EL (cell line): ENCODE measurements at places on chromosomes 16 and 17.
A peak's percentile ranks its signal among the peaks of the same experiment; 100 is the strongest.

DNA sequence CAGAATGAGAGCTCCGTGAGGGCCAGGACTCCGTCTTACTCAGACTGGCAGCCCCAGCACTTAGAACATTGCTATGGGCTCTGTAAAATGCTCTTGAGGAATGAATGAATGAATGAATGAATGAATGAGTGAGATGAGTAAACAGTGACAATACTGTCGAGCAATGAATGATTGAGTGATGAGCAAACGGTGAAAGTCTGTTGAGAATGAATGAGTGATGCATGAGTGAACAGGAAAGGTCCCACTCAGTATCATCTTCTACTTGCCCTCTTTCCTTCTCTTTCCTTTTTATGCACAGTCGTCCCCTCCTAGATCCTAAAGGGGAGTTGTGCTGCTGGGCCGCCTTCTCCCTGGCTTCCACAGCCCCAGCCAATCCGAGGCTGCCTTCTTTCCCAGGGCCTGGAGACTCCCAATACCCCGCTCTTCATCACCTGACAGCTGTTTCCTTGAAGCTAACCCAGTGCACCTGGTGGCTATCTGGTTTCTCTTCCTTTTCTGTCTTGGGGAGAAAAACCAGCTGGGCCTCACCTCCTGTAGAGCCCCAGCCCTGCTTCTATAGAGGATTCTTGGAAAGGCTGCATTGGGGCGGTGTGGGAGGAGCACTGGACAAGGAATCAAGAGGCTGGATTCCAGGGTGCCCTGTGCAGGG lies 32.7 kb upstream of the CACNG1 start:
- no peak for DNase-seq

GRCh38 chr17:47703191-47703591 lies 9.2 kb downstream of the TBKBP1 start:
- DNase-seq: no peak

GRCh38 chr16:2720064-2720457 lies at the start of gene PRSS27:
PRSS27 (minus strand) TSS chr16:2720224; CDS start chr16:2720160, 64 bp downstream.
- no peak for DNase-seq

DNA sequence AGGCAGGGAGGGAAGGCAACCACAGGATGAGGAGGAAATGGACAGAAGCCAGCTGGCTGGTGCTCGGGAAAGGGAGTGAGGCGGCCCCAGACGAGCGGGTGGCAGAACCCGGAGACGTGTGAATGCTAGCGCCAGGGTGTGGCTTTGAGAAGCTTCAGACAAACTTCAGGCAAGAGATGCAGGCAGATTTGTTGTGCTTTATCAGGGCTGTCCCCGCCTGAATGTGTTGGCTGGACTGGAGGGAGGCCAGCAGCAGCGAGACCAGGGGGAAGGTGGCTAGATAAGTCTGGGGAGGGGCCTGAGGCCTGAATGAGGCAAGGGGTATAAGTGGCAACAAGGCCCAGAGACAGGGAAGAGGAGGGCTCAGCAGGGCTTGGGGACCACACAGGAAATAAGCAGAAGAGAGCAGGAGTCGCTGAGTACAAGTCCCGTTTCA lies 22.0 kb downstream of the CAMKK1 start:
- no peak for DNase-seq

DNA sequence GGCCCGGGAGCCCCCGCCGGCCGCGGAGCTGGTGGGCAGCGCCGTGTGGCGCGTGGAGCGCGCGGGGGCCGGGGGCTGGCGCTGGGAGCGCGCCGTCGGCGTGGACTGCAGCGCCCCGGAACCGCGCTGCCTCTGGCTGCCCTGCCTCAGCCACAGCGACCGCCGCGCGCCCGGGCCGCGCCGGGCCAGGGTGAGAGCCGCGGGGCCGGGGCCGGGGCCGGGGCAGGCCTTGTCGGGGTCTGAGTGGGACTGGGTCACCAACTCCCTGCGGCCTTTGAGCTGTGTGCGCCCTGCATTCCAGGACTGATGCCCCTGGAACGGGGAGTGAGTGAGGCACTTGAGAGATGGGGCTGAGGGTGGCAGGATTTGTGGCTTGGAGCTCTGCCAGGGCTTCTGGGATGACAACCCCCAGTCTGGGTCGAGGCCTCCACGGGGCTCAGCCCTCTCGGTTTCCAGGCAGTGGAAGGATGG lies 25.7 kb downstream of the ARHGAP23 start:
- peak; percentile 73 for DNase-seq

GRCh38 chr17:59807892-59808509 lies 84.7 kb downstream of the TUBD1 start:
- no peak for DNase-seq

DNA sequence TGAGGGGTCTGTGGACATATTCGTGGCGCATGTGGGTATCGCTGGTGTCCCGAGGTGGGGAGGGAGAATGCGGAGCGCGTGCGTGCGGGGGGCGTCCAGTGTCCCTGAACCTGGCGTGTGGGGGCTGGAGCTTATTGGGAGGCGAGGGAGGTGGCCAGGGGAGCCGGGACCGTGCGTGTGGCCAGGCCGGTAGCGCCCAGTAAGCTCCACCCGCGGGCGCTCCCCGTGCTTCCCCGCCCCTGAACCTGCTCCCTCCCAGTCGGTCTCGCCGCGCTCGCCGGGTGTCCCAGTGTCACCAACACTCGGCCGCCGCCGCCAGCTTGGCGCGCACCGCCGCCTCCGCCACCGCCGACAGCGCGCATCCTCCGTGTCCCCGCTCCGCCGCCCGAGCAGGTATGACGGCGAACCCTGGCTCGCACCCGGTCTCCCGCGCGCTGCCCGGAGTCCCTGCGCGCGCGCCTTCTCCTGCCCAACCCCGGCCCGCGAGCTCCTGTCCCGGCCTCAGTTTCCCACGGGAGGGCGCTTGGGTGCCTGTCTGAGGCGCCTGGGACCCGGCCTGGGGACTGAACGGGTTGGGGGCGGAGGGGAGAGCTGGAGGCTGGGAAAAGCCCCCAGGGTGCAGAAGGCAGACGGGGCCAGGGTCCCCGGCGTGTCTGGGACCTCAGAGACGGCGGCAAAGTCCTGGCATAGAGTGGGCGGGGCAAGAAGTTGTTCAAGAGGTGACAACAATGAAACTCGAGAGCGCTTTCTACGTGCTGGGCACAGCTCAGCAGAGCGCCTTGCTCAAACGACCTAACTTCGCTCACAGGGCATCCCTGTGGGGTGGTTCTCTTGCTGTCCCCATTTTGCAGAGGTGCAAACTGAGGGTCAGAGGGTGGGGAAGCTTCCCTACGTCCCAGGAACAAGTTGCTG lies at the start of gene SCNN1B:
Gene SCNN1B, plus strand, starts transcription at position 258 of the 912 bp plus-strand sequence. CDS start 46,298 bp downstream, outside the sequence.
- no peak for DNase-seq

GRCh38 chr17:48748718-48749566 lies 20.4 kb upstream of the HOXB13 start:
- no peak for DNase-seq

DNA sequence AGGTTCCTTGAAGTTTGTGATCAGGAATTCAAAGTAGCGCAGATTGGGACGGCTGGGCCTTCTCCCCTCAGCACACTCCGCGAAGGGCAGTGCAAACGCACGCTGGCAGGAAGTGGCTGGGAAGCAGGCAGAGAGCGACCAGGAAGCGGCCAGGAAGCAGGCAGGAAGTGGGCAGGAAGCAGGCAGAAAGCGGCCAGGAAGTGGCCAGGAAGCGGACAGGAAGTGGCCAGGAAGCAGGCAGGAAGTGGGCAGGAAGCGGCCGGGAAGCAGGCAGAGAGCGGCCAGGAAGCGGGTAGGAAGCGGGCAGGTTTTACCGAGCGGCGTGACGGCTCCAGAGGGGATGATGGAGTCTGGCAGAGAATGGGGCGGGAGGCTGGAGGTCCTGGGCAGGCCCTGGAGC lies 3.2 kb downstream of the DPEP1 start:
- no peak for DNase-seq

DNA sequence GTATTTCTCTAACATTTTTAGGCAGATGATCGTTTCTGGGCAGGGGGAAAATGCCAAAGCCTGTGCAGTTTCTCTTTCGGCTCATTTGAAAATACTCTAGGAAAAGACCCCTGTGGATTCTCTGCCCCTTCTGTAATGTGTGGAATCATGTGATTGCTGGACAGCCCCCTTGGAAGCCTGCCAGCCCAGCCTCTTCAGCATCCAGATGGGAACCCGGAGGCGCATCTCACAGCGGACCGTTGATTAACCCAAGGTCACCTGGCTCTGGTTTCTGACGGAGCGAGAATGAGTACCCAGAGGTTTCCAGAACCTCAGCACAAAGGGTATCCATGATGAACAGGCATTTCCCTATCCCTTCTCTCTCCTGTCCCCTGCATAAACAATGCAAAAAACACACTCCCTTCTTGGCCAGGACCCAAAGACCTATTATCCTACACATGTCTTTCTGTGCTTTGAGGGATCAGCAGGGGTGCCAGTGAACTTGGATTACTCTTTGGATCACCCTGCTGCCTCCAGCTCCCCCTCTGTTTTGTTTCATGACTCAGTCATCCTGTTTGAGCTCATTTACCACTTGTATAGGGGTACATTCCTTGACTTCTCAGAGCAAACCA lies 957.1 kb upstream of the RBFOX1 start:
- no peak for DNase-seq

DNA sequence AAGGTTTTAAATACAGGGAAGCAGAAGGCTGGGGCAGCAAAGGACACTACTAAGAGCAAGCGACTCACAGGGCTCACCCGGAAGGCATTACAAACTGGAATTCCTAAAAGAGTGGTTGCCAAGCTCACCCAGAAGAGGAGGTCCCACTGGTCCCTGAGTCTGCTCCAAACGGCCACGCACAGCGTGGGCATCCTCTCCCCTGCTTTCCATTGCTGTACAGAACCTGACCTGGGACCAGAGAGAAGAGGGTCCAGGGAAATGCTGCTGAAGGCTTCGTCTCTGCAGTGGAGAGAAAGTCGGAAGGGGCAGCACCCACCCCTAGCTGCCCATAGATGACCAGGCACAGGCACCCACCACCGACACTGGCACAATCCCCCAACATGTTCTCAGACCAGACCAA lies 67.2 kb downstream of the ADCY9 start:
- no peak for DNase-seq

DNA sequence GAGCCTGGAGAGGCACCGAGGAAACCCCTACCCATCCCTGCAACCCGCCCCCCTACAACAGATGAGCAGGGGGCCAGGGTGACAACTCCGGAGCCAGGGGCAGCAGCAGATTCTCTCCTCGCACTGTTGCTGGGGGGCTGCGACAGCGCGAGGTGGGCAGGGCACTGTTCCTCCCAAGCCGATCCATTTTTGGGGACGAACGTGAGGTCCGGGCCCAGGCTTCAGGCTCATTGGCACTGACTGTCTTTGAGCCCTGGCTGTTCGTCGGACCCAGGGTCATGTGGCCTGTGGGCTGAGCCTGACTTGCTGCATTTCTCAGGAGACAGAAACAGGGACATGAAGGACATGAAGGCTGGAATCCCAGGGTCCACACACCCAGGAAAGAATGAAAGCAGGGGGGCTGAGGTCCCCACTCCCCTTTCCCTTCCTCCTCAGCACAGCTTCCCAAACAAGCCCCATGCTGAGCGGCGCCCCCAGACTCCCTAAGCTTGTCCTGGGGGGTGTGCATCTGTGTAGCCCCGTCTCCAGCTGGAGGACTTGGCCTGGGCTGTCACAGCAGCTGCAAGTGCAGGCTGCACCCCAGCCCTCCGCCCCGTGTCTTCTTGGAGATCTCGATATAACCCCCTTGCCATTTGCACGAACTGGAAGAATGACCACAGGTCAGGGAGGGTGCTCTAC lies 18.7 kb downstream of the CEP295NL start:
- peak; percentile 37 for DNase-seq

GRCh38 chr17:82689077-82689476 lies 9.4 kb downstream of the RAB40B start:
- DNase-seq: no peak

- no peak for DNase-seq
Measured at GRCh38 chr16:4241928-4242283, at the start of gene SRL. SRL (minus strand) TSS chr16:4242080; CDS start chr16:4242067, 13 bp downstream.

DNA sequence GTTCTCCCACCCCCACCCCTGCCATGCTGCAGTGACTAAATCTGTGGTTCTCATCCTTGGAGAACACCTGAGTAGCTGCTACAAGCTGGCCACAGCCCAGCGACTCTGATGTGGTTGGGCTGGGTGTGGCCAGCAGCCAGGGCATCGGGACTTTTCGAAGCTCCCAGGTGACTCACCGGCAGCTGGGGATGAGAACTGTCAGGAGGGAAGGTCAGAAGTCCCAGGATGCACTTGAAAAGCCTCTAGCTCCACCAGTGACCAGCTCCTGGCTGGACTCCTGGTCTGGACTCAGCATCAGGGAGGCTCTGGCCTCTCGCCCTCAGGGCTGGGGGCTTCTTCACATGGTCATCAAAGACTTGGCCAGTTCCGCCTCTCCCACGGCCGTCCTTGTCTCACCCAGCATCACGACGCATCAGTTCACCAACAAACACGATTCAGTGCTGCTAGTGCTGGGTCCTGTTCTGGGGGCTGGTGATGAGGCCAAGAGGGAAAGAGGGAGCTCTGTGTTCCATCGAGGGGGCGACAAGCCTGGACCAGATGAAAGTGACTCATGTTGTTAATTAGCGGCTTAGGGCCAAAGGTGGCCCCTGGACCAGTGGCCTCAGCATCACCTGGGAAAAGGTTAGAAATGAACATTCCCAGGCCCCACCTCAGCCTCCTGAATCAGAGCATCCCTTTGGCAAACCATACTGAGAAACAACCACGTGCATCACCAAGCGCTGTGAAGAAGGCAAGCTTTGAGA lies 3.9 kb upstream of the C17orf99 start:
- peak; percentile 47 for DNase-seq

GRCh38 chr17:59634632-59635541 lies 15.2 kb downstream of the CLTC start:
- DNase-seq: no peak

- DNase-seq: no peak
Measured at GRCh38 chr16:67763066-67763465, 43.3 kb downstream of the RANBP10 start.

DNA sequence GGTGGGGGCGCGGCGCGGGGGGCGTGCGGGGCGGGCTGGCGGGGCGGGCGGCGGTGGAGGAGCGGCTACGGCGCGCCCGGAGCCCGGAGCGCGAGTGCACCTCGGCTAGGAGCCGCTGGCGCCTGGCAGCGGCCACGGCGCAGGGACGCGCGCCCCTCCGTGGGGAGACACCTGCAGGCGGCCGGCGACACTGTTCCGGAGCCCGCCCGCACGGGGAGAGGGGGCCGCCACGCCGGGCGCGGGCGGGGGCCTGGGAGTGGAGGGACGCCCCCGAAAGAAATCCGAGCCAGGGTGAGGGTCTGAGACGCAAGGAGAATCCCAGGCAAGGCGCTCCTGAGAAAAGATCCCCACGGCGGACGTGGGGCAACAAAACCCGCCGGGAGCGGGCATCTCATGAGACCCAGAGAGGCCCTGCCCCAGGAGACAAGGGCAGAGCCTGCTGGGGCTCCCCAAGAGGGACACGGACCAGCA lies at the start of gene GSG1L:
Gene GSG1L, minus strand, starts transcription at position 124 of the 471 bp plus-strand sequence. CDS start 290 bp downstream, outside the sequence.
- DNase-seq: no peak

DNA sequence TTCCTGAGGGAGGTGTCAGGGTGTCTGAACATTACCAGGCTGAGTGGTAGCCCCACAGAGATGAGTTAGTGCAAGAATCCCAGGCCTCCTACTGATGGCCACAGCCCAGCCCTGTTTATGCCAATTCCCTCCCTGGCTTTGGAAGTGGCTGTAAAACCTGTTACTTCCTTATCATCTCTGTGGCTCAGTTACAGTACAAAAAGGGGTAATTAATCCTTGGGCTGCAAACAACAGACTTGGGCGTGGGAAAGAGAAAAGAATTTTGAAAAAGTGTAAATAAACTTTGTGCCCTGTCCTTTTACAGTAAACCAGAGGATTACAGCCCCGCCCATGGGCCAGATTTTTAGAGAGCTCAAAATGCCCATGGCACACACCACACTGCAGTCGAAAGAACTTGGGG lies 73.1 kb upstream of the AXIN2 start:
- DNase-seq: no peak
